ENCODE measurements at places on chromosomes 7 and 10. TPM values are rescaled to one million over a fixed set of nuclear protein-coding genes. Genes with fewer than 3 reads are reported as not detected.
A peak's percentile ranks its signal among the peaks of the same experiment; 100 is the strongest.

DNA sequence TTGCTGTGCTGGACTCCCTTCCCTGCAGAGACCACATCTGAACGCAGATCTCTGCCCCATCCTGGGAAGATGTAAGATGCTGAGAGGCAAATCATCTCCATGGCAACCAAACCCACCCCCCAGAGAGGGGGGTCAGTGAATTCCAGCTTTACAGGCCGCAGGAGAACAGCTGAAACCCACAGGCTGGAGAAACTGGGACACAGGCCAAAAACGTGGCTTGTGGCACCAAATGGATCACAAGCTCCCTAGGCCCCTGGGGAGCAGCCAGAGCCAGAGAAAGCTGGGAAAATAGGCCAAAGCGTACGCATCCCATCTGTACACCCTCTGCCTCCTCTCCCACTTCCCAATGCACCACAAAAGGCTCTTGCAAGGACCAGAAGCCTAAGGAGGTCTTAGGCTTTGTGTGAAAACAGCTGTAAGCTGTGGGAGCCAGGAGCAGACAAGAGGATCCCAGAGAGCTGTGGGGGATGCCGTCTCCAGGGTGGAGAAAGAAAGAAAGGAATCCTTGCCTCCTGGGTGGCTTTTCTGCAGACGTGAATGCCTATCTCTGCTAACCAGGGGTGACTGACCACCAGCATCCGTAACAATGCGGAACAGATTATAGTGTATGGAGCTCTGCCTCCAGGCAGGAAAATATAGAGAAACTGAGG, 59.5 kb downstream of the TMEM130 start:
- peak; percentile 64 for DNase-seq

DNA sequence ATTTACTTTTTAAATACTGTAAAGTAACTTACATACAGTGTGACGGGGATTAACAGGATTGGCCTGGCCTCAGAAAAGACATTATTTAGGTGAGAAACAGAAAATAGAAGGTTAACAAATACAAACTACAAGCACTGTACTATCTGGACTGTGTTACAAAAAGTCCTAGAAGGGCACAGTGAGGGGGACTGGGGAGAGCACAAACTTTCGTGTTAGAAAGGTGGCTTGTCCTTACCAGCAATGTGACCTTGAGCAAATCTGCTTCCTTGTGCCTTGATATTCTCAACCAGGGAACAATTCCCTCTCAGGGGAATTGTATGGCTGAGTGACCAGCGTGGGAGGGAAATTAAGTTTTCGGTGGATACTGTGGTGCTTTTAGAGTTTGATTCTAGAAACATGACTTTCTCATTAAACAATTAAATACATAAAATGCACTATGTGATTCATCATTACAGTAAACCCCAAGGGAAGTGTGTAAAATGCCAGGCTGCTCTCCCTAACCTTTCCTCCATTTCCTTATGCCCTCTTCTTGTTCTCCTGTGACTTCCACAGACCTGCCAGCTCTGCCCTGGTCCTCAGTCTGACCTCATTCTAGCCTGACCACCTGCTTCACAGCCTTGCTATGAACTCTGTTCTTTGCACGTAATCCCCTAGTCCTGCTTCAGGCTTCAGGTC, 57.7 kb downstream of the OSBPL3 start:
- DNase-seq: no peak

GRCh38 chr10:29239569-29240472, 49.0 kb upstream of the LYZL1 start:
- DNase-seq: no peak

- DNase-seq: no peak
Observed at GRCh38 chr7:5507013-5507412, 83.4 kb upstream of the TNRC18 start.

DNA sequence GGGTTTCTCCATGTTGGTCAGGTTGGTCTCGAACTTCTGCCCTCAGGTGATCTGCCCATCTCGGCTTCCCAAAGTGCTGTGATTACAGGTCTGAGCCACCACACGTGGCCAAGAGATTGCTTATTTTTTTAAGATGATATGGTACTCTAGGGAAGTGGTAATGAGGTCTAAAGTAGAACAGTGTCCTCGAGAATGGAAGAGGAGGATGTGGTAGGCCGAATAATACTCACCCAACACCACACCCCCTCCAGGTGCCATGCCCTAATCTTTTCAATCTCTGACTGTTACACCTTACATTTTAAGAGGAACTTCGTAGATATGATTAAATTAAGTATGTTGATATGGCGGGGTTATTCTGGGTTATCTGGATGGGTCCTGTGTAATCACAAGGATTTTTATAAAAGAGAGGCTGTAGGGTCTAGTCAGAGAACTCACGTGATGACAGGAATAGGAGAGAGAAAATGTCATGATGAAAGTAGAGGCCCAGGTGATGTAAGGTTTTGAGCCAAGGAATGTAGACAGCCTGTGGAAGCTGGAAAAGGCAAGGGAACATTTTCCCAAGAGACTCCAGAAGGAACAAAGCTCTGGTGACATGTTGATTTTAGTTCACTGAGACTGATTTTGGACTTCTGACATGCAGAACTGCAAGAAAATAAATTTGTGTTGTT, 29.5 kb downstream of the CDK13 start:
- DNase-seq: no peak

DNA sequence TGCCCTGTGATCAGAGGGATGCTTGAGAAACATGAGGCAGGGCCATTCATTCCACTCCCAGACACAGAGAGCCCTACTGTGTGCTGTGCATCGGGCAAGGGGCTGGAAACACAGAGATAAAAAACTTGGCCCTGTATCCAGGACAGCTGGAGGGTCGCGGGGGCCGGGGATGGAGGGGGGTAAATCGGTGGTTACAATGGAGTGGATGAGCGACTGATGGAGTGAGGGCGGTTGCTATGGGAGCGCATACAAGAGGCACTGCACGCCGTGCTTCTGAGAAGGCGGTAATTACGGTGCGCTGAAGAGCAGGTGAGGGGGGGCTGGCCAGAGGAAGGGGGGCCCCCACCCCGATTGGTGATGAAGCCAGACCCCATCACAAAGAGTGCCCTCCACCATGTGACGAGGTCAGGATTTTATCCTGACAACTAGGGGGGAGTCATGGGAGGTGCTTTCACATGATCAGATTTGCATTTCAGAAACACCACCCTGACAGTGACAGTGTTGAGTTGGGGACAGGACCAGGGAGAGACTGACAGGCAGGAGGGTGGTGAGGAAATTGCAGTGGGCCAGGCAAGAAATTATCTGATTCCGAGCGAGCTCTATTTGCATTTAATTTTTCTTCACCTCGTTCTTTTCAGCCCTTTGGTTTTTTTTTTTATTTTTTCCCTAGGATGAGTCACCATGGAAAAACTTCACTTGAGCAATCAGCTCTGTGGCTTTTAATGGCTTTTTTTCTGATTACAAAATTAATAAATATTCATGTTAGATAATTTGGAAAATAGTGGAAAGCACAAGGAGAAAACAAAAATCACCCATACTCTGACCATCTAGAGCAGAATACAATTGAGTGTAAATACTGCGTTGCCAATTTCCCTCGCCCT, 7.8 kb downstream of the CPA5 start:
- peak; percentile 81 for DNase-seq

APBB1IP gene
- polyA plus RNA-seq: 4.4 TPM

- DNase-seq: peak; percentile 20
Observed at GRCh38 chr7:46283852-46284251, 362.8 kb upstream of the IGFBP3 start.

- no peak for DNase-seq
Observed at GRCh38 chr7:24793982-24794648, 36.9 kb upstream of the GSDME start.

PCLO gene
- 0.39 TPM for polyA plus RNA-seq

DNA sequence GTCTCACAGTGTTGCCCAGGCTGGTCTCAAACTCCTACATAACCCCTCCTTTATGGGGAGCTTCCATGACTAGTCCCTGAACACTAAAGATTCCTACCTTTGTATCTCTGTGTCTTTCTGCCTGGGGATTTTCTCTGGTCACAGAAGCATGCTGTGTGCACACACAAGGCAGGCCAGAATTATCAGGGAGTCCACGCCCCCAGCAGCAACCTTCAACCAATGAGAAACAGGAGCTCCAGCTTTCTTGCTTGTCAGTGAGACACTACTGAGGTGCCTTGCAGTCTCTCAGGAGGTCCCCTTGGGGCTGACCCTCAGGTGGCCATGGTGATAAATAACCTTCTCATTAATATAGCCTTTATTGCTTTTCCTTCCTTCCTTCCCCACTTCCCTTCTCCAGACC, 45.1 kb upstream of the AUTS2 start:
- no peak for DNase-seq

GRCh38 chr7:79912213-79912633, 222.4 kb upstream of the GNAI1 start:
- DNase-seq: no peak

C10orf67 gene
- 0.26 TPM for polyA plus RNA-seq

SPAM1 gene
- polyA plus RNA-seq: not detected

DNA sequence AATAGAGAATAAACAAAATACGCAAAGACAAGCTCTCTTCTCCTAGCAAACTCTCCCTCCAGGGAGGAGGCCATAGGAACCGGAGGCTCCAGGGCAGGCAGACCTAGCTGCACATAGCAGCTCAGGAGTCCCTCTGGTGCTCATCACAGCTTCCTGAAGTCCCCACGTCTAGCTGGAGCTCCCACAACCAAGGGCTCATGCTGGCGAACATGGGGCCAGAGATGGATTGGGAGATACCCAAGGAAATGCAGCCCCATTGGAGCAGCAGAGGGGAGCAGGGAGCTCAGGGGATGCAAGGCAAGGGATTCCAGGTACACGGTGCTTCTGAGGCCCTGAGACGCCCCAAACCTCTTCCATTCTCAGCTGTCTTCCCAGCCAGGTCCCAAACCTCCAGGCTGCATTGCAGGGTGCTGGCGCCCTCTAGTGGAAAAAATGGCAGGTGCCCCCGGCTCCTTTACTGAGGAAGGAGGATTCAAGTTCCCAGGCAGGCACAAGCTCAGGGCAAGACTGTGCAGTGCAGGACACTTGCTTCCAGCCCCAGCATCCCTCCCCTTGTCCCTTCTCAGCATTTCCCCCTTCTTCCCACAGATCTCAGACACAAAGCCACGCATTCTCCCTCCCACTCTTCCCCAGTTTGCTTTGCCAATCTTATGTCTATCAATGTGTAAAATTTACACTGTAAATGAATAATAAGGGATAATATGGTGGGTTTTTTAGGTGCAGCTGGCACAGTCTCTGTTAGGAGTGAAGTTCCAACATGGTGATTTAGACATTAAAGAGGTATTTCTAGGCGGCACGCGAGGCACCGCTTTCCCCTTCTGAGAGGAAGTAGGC, 46.2 kb downstream of the GPAM start:
- DNase-seq: peak; percentile 43

- DNase-seq: no peak
Observed at GRCh38 chr7:100859856-100860255, 7.3 kb upstream of the TRIP6 start.

VWDE gene
- 6.8 TPM for polyA plus RNA-seq

GRCh38 chr7:27952456-27953285, 212.7 kb downstream of the TAX1BP1 start:
- no peak for DNase-seq

TSPAN15 gene
- polyA plus RNA-seq: 67.3 TPM

DNA sequence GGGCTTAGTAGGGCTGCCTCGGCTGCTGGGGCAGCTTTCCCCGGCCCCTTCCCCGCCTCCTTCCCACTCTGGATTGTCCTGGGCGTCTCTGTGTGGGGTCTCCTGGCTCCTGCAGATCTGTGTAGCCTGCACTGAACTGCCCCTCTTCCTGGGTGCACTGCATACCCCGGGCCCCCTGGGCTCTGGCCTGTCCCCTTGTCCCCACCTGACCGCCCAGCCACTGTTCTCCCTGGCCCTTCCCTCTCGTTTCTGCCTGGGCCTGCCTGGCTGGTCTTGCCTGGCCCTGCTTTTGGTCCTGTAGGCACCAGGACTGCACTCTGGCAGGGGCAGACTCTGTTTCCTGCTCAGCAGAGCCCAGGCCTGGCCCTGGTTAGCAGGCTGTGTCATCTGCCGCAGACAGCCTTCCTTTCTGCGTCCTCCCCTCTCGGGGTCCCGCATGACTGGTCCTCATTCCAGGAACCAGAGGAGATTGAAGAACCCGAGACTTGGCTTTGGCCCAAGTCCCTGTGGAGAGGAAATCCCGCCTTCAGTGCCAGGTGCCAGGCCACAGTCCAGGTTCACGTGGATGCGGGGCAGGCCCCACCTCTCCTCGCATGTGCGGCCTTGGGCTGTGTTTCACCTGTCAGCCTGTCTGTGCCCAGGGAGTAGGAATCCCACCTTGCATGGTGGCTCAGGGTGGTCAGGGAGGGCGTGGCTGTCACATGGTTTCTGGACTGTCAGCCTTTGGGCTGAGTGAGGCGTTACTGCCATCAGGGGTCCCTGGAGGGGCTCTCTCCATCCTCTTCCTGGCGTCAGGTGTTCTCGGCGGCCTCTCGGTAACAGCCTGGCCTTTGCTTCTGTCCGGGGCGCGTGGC, 9.2 kb downstream of the INPP5A start:
- no peak for DNase-seq

- peak; percentile 59 for DNase-seq
Observed at GRCh38 chr7:27388561-27388960, 146.0 kb downstream of the EVX1 start.

GRCh38 chr7:45416846-45417245, 157.3 kb upstream of the ADCY1 start:
- no peak for DNase-seq

PTPRN2 gene
- polyA plus RNA-seq: 2.2 TPM

- DNase-seq: no peak
Observed at GRCh38 chr7:36297364-36298009, 92.2 kb upstream of the ANLN start.

GRCh38 chr10:11875494-11876281, 52.5 kb downstream of the PROSER2 start:
- DNase-seq: peak; percentile 59

CABCOCO1 gene
- polyA plus RNA-seq: 0.60 TPM

GRCh38 chr10:69703256-69703655, 73.2 kb downstream of the FAM241B start:
- DNase-seq: no peak

TMEM236 gene
- polyA plus RNA-seq: 0.51 TPM

DNA sequence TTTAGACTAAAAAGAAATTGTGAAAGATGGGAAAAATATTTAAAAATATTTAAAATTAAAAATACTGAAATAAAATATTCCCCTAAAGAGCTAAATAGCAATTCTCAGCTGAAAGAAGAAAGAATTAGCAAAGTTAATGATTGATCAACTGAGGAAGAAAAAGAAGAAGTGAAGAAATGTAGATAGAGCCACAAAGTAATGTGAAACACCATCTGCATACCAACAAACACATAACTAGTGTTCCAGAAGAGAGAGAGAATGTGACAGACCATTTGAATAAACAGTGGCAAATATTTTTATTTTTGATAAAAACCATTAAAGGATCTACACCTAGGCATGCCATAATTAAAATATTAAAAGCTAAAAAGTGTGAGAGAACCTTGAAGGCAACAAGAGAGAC, 784.5 kb upstream of the ZWINT start:
- no peak for DNase-seq

MYH16 gene
- polyA plus RNA-seq: 0.17 TPM
